DMS 273 treated with DMSO at 0.1 percent for 48 hours (cell line): ENCODE measurements at places on chromosomes 3 and 15.

GRCh38 chr15:46872981-46873330 lies 844.3 kb upstream of the SEMA6D start:
- DNase-seq = no peak

- DNase-seq = no peak
These were observed 63.8 kb upstream of the SNRPA1 start for GRCh38 chr15:101358895-101359294.

DNA sequence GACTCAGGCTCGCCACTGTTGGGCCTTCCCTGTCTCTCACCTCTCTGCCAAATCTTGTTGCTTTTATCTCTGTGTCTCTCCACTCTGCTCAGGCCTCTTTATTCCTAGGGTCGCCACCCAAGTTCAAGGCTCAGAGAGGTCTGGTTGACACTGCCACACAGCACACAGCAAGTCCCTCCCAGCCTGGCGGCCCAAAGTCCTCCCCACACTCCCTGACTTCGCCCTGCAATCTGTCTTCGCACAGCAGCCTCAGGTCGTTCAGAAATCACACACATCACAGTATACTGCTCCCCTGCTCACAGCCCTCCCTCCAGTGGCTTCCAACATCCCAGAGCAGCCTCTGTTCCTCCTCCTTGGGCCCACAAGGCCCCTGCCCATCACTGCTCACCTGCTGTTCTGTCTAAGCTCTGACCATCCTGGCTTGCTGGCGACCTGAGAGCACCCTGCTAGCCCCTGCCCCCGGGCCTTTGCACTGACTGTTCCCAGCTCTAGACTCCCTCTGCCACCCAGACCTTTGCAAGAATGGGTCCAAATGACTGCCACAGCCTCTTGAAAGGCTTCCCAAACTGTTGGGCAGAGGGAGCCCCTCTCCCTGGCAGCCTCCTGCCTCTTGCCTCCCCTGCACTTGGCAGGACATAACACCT lies 48.4 kb downstream of the MGLL start:
- no peak for DNase-seq

DNA sequence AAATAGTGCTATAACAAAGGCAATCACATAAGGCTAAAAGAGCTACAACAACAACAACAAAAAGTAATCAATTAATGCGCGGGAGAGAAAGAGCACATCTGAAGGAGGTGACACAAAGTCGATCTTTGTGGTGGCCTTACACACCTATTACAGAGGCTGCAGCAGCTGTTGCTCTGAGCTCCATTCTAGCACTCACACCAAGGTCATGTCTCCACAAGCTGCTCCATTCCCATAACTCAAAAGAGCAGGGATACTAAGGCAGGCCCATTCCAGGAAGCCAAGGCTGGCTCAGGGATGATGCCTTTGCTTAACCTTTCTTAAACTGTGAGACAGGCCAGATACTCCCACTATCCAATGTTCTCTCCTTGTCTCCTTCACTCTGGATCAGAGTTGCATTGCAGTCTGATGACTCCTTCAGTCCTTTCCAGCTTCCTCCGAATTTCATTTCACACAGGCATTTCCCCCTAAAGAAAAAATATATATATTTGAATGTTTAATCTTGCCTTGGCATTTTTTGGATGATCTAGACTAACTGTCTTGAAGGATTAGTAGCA lies 52.7 kb downstream of the SNTN start:
- DNase-seq = no peak

DNA sequence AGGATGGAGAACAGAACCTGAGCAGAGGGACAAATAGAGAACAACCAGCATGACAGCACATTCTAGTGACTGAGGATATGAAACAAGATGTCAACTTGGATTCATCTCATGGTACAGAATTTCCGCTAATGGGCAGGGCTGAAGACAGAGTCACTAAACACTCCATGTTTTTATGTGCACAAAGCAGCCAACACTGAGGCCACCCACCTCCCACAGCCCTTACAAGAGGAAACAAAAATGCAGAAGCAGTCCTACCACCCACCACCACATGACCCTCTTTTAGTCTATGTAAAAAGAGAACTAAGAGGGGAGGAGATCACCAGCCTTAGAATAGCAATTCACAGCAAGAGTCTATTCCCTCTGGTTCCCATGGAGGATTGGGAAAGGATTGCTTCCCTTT lies 131.4 kb upstream of the UBE2E2 start:
- DNase-seq = no peak

DNA sequence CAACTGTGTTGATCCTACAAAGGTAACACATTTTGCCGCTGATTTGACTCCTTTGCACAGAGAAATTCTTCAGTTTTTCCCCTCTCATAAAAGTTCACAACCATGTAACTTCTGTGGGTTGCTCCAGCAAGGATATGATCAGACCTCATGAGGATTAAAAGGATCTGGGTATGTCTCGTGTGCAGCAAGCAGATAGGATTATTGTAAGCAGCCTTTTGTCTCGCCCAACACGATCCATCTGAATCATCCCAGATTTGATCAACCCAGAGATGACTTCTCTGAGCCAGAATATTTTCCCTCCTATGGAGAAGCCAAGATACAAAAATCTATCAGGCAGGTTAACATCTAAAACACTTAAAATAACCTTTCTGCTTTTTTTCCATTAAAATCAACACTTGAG lies 12.8 kb upstream of the BNIP2 start:
- no peak for DNase-seq

GRCh38 chr3:183274609-183275008 lies 21.6 kb downstream of the B3GNT5 start:
- DNase-seq = no peak

DNA sequence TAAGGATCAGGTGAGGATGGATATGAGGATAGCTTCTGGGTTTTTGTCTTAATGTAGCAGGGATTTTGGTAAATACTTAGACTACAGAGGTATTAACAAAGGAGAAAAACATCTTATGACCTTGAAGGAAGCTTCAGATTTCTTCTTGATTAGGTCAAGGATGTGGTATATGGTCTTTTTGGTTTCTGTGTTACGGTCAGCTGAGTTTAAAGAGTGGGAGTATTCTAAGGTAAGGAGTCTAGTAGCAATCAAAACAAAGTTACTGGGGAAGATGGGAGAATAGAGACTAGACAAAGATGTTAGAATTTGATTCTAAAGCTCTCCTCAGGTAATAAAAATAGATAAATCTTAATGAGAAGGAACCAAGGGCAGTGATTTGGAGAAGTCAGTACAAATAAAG lies 6.2 kb downstream of the HMG20A start:
- DNase-seq = no peak

DNA sequence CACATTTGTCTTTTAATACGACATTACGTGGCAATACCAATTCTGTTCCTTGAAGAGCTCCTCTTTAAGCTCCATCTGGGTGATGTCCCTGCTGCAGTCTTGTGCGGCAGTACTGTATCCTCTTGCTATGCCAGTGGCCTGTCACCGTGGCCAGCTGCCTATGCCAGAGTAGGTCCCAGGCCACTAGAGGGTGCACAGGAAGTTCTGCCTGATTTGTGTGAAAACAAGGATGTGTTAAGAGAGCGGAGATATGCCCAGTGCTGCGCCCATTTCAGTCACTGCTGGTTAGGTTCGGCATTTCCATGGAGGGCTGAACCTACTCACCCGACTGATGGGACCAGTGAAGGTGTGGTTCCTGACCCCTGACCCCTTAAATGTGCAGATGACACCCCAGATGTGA lies 25.2 kb downstream of the NIPA1 start:
- no peak for DNase-seq

- DNase-seq = no peak
These were observed 6.1 kb upstream of the LRRC15 start for GRCh38 chr3:194375473-194376240.
